Stimulated activated CD4-positive, alpha-beta T cell treated with anti-CD3 and anti-CD28 coated beads, Interleukin-1b, Interleukin-23, amount 100 ng/mL, for 1 hour (primary cell): ENCODE measurements at places on chromosomes 16 and 17.

- peak; percentile 32 for DNase-seq
Observed at GRCh38 chr17:45431531-45432404, 902 bp downstream of the ARHGAP27 start.

DNA sequence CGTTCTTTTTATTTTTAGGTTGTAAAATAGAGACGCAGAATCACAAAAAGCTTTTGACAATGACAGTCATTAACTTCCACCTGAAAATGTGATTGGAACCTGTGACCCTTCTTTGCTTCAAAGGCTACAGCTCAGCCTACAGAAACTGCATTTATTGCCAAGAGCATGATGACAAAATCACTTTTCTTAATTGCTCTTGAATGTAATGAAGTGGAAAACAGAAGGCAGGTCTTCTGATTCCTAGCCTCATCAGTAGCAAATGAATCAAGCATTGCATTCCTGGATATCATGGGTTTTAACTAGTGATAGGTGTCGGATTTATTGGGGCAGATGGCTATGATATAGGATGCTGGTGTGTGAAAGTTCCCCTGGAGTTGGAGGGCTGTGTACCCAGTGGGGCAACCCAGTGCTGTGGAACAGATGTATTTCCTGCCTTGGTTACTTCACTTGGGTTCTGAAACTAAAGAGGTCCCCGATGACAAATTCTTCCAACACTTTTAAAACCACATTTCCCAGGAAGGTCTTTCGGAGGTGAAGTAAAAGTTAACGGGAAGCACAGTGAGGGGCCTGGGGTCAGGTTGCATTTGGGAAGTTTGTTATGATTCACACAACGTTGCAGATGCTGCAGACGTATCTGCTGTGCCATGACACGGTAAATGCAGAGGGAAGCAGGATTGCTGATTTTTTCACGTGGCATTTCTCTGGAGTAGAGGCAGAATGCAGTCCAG lies 127.5 kb downstream of the HS3ST3A1 start:
- DNase-seq = no peak

DNA sequence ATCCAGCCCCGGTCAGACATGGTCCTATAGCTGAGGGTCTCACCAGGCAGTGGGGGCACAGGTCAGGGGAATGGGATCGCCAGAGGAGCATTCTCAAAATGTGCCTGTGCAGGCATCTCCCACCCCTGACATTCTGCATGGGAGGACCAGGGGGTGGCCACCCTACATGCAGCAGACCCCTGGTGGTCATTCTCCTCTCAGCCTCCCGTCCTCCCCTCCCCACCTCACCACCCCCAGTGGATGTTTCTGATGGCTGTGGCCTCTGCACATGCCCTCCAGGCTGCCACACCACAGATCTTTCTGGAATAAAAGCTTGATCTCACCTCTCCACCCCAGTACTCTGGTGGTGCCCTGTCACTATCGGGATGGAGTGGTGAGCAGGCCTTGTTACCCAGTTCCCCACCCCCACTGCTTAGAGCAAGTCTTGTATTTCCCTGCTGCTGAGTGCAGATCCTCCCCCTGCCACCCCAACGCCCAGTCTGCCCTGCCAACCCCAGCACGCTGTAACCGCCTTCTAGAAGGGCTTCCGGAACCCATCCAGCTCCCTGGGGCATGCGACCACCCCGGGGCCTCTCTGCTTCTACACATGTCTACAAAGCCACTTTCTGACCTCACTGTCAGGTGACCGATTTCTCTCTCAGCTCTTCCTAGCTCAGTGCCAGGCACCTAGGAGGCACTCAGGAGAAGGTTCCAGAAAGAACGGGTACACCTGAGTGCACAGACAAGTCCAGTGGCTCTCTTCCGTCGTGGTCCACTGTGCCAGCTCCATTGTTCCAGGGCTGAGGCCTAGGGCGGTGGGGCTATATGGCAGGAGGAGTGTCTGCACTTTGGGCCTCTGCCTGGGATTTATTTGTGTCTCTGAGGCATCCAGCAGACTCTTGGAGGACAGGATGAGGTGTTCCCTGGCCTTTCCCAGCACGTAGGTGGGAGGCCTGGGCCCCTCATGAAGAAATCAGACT lies 9.3 kb downstream of the TBC1D24 start:
- DNase-seq = no peak

DNA sequence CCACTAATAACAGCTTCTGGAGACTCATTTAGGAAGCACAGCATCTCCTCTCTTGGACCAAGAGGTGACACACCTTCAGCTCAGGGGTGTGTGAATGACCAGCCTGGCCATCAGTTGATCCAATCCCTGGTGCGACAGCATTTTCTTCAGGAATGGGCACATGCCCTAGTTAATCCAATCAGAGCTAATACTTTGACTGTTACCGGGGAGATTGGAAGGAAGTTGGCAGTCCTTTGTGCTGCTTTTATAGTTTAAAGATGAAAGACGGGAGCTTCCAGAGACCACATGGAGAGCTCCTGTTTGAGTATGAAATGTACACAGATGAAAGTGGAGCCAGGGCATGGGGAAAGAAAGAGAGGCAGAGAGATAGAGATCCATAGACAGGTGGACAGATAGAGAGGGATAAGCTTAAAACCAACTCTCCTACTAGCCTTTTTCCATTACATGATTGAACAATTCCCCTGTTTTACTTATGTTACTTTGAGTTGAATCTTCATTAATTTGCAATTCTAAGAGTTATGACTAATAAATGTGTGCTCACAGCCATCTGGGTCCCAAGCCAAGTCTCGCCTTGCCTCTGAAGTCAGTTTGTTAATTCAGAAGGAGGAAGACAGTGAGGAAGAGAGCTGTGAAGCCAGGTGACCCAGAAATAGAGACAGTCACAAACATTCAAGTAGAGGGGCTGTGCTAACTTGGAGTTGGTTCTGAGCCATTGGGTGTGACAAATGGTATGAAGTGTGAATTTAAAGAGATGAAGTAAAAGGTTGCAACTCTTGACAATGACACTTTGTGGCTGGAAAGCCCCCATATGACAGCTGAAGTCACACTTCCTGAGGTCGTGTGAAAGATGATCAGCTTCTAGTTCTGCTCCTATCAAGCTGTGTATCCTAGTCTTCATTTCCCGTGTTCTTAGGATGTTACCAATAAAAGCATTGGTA lies 120.0 kb upstream of the GOT2 start:
- no peak for DNase-seq

- DNase-seq = no peak
Observed at GRCh38 chr17:74729368-74729767, 7.7 kb upstream of the RAB37 start.

- no peak for DNase-seq
Observed at GRCh38 chr16:11334831-11335404, 10.3 kb upstream of the RMI2 start.

DNA sequence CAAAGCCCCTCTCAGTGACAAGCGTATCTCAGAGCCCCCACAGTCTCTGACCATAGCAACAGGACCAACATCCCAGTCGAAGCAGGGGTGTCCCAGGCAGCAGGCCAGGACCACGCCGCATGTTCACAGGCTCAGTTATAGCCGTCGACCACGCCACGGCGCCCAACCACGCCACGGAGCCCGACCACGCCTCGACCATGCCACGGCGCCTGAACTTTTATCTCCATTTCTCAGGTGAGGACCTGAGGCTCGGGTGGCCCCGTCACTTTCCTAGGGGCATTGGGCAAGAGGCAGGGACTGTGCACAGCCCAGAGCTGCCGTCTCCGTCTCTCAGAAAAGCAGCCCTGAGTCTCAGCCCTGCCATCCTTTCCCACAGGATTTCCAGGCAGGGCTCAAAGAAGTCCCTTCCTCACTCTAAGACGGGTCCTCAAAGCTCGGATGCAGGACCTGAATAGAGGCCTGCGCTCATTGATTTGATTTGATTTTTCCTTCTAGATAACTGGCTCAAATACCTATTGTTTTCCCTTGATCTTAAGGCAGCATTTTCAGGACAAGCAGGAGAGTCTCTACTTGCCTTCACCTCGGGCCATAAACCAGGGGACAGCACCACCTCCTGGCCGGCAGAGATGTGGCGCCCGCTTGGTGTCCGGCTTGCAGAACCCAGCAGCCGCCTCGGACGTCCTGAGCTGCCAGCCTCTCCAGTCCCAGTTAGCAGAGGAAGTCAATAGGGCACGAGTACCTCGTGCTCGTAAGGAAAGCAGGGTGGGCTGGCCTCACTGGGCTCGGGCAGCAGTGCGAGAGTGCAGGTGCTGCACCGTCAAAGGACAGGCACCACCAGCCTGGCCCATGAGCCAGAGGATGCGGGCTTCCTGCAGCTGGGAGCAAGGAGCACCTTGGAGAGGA lies 38.8 kb downstream of the C16orf95 start:
- DNase-seq = no peak

DNA sequence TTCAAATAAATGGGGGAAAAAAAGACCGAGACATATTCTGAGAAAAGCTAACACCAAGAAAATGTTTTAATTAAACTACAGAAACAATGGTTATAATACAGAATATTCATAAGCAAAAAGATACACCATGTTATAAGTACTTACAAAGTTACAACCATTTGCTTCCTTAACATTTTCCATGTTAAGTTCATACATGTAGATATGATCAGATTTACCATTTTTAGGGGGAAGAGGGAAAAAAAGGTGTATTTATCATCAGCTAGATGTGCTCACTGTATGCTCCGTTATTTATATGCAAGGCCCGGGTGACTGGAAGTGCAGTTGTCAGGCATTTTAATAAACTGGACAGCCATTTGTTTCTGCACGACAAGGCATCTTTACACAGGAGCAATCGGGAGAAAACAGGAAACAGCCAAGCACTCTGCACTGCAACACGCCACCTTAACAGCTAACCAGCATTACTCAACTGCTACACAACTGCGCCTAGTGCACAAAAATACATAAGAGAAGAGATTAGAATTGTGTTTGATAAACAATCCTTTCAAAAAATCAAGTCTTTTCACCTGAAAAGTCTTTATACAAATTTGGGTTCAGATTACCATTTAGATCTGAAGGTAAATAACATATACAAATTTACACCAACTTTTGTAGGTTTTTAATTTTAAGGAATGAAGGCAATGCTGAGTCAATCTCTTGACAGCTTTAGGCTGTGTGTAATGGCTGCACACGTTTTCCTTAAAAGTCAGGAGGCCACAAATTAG lies 2.9 kb downstream of the SRSF2 start:
- DNase-seq = no peak

- no peak for DNase-seq
Observed at GRCh38 chr17:16001226-16001897, 1.7 kb downstream of the TTC19 start.
